Stimulated activated CD4-positive, alpha-beta T cell treated with anti-CD3 and anti-CD28 coated beads, TNF-alpha, amount 100 ng/mL, for 48 hours (primary cell): ENCODE measurements at places on chromosomes 5 and 9.

DNA sequence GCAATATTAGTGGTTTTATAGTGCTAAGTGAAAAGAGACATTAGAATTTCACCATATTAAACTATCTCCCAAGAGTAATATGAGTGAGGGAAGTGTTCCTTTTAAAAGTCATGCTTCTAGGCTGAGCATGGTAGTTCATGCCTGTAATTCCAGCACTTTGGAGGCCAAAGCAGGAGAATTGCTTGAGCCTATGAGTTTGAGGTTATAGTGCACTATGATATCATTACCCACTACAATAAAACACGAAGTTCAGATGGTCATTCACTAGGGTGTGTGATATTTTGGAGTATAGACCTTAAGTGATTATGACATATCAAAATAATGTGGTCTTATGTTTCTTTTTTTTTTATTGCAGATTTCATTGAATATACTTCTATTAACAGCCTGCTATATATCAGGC, 6.7 kb downstream of the KIF2A start:
- no peak for DNase-seq

DNA sequence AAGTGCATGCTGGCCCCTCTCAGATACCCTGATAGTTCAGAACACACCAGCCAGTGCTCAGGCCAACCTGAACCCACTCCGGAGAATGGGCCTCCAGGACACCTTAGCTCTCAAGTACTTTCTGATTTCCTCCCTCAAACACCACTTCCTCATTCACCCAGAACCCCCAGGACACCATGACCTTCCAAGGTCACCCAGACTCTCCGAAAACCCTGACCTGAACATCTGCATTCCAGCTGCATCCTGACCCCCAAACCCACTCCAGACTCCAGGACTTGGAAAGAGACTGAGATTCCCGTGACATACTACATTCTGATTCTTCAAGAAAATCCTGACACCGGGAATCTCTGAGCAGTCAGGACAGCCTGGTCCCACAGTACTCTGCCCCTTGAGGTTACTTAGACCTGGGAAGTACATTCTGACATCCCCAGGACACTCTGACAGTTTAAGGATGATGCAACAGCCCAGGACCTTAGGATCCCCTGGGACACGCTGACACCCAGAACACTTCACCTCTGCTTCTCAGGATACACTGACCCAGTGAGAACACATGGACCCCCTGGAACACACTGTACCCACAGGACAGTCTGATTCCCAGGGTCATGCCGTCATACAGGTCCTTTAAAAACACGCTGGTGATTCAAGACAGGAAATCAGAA, 747 bp upstream of the PROP1 start:
- DNase-seq, result no peak

GRCh38 chr5:172951371-172952033, 7.7 kb upstream of the RPL26L1 start:
- DNase-seq, result no peak

- no peak for DNase-seq
Observed at GRCh38 chr5:76717222-76718083, 1.5 kb downstream of the F2R start.

GRCh38 chr5:109388407-109388806, 21.4 kb downstream of the PJA2 start:
- no peak for DNase-seq

DNA sequence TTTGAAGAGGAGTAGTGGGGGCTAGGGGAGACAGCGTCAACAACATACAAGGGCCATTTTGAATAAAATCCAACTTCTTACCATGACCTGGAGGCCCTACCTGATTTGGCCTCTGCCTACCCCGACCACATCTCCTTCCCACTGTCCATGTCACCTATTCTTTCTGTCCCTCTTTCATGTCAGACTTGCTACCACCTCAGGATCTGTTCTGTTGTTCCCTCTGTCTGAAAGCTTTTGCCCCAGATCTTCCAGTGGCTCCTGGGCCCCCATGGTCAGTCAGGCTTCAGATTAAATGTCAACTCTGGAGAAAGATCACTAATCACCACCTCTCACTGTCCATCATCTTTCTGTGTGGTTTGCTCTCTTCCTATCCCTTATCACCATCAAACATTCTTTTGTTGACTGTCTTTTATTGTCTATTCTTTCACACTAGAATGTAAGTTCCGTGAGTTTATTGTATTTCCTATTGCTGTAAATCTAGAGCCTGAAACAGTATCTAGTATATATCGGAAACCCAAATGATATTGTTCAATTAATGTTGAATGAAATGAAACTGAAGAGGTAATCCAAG, 31.2 kb upstream of the APC start:
- no peak for DNase-seq

- DNase-seq, result no peak
Observed at GRCh38 chr5:139726248-139726647, 69.4 kb upstream of the PSD2 start.

GRCh38 chr5:34026089-34026761, 16.8 kb downstream of the C1QTNF3 start:
- no peak for DNase-seq

GRCh38 chr9:22813529-22813928, 366.9 kb downstream of the DMRTA1 start:
- DNase-seq, result no peak

- no peak for DNase-seq
Observed at GRCh38 chr9:9790216-9790872, 822.5 kb downstream of the PTPRD start.

- DNase-seq, result no peak
Observed at GRCh38 chr5:177557041-177557647, 2.8 kb upstream of the FAM193B start.

GRCh38 chr5:88142636-88142885, 126.1 kb downstream of the TMEM161B start:
- DNase-seq, result no peak

DNA sequence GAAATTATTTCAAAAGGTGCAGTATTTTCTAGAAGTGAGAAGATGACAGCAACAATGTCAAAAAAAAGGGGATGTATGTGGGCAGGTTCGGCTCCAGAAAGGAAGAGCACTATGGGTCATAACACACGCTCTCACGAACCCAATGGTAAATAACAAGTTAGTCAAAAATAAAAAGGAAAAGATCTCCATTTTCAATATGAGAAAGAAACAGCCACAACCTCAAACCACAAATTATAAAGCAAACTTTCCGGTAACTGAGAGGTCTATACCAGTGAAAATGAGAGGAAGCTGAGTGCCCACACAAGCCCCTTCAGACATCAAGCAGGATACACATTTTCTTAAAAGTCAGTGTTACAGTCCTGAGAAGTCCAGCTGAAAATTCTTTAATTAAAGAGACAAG, 398.5 kb upstream of the RPS23 start:
- DNase-seq, result peak; percentile 4

GRCh38 chr5:158751961-158752655, 347.6 kb downstream of the EBF1 start:
- no peak for DNase-seq
